ENCODE measurements at places on chromosomes 12 and 14. TPM values are rescaled to one million over a fixed set of nuclear protein-coding genes. Genes with fewer than 3 reads are reported as not detected.

Gene INHBE
- not detected for total RNA-seq

Gene AKAP3
- 0.96 TPM for total RNA-seq

Gene ACSM4
- not detected for total RNA-seq

GRCh38 chr12:24931666-24932405, 17.1 kb downstream of the BCAT1 start:
- H3K36me3 ChIP-seq = no peaks in the 10 kb centered on the region
- H3K4me1 ChIP-seq = no peaks in the 10 kb centered on the region
- peaks cover 4% of the 10 kb centered on the region for H3K27me3 ChIP-seq
- no peak for DNase-seq

DNA sequence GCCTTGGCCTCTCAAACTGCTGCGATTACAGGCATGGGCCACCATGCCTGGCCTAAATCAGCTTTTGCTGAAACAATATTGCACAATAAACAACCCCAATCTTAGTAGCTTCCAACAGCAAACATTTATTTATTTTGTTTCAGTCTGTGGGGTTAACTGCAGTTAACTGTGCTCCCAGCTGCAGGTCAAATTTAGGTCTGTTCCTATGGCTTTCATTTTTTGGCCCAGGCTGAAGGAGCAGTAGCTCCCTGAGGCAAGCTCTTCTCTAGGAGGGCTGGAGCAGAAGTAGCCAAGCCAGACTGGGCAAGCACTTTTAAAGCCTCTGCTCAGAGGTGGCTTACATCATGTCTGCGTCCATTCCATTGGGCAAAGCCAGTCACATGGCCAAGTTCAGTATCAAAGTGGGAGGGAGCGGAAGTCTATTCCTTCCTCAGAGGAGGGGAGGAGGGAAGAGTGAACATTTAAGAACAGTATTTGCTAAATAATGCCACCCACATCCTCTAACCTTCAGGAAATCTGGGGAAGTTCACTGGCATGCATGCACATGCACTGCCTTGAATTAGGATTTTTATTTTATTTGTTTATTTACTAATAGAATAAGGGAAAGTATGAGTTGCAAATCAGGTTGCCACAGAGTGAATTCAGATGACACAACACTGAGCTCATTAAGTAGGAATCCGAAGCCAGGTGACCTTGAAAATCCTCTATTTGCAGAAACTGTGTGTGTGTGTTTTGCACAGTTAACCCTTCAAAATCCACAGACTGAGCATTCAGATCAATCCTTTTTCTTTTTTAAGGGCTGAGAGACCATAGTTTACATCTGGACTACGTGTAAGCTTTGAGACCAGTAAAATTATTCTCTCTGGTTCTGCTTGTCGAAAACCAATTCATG, 122.0 kb upstream of the SEL1L start:
- H3K27me3 ChIP-seq = no peaks in the 10 kb centered on the region
- no peak overlapping the region for H3K4me3 ChIP-seq

DNA sequence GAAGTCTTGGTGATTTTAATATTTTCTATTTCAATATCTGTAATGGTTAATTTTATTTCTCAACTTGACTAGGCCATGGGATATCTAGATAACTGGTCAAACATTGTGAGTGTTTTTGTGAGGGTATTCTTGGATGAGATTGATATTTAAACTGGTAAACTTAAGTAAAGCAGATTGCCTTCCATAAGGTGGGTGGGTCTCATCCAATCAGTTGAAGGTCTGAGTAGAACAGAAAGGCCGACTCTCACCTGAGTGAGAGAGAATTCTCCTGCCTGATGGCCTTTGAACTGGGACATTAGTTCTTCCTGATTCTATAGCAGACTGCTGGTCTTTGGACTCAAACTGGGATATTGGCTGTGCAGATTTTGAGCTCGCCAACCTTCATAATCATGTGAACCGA, 36.3 kb downstream of the OTOGL start:
- H3K27me3 ChIP-seq = no peaks in the 10 kb centered on the region
- no peaks in the 10 kb centered on the region for H3K4me1 ChIP-seq
- no peak for DNase-seq
- no peak overlapping the region for H3K4me3 ChIP-seq

DNA sequence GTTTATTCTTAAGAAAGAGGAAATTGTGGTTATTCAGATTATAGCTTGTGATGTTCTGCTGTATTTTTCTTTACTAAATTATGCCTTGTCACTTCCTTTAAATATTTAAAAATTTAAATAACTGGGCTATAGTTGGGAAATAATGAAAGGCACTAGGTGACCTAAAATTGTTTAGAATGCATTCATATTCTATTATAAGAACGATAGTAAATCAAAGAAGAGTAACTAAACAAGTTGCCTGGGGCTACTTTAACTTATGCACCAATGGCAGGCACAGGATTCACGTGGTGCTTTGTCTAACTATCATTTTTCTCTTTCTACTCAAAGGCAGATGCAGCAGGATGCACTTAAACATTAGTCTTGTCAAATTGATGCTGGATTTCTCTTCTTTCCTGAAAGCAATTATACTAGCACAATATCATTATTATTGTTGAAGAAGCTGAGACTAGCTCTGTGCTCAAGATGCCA, 190.7 kb upstream of the PPFIA2 start:
- H3K36me3 ChIP-seq = no peaks in the 10 kb centered on the region
- no peaks in the 10 kb centered on the region for H3K4me1 ChIP-seq
- no peak for DNase-seq
- H3K27ac ChIP-seq = no peak overlapping the region
- H3K27me3 ChIP-seq = no peaks in the 10 kb centered on the region

GRCh38 chr12:57095440-57095839, 6.5 kb downstream of the NAB2 start:
- H3K4me1 ChIP-seq = peaks cover 46% of the 10 kb centered on the region
- H3K4me3 ChIP-seq = no peak overlapping the region
- peaks cover 89% of the 10 kb centered on the region for H3K36me3 ChIP-seq
- H3K27me3 ChIP-seq = no peaks in the 10 kb centered on the region
- DNase-seq = no peak

GRCh38 chr14:104037903-104038302, 47.6 kb upstream of the ASPG start:
- no peaks in the 10 kb centered on the region for H3K4me1 ChIP-seq
- no peak overlapping the region for H3K27ac ChIP-seq
- no peak for DNase-seq

DNA sequence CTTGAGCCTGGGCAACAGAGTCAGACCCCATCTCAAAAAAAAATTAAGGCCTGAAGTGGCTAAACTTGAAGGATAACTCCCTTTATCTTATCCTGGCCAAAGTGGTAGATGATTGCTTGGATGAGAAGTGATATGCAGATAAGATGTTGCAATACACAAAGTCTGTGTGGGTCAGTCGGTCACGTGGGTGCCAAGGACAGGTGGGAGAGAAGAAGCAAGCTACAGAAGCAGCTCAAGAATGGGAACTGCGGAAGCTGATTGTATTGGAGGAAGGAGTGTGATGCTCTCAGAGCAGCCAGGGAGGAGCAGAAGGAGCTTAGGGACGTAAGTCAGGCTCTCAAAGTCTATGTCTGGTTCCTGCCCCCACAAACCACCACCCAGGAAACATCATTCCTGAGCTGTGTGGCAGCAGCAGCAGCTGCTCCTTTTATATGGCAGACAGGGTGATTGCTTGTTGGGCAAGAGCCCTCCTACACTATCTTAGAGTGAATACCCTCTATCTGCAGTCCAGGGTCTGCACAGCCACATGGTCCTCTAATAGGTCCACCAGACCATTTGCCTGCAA, 54.5 kb downstream of the ATP2A2 start:
- no peaks in the 10 kb centered on the region for H3K27me3 ChIP-seq
- no peaks in the 10 kb centered on the region for H3K4me1 ChIP-seq
- no peak overlapping the region for H3K4me3 ChIP-seq

DNA sequence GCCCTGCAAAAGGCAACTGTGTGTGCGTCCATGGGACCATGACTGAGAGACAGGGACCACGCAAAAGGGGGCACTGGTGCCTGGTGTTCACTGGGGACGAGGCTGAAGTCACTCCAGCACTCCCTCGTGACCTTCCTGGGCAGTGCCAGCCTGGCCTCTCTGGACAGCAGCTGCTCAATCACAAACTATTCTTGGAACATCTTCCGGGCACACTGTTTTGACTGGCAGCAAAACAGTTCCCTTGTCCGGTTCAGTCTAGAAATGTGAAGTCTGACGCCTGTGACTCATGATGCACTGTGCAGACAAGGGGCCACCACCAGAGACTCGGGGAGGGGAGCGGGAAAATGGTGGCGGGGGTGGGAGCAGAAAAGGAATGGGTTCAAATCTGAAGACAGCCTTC, 20.8 kb downstream of the SNRNP35 start:
- H3K4me1 ChIP-seq = peaks cover 43% of the 10 kb centered on the region
- H3K27ac ChIP-seq = no peak overlapping the region
- no peak for DNase-seq
- H3K36me3 ChIP-seq = no peaks in the 10 kb centered on the region
- no peak overlapping the region for H3K4me3 ChIP-seq

DNA sequence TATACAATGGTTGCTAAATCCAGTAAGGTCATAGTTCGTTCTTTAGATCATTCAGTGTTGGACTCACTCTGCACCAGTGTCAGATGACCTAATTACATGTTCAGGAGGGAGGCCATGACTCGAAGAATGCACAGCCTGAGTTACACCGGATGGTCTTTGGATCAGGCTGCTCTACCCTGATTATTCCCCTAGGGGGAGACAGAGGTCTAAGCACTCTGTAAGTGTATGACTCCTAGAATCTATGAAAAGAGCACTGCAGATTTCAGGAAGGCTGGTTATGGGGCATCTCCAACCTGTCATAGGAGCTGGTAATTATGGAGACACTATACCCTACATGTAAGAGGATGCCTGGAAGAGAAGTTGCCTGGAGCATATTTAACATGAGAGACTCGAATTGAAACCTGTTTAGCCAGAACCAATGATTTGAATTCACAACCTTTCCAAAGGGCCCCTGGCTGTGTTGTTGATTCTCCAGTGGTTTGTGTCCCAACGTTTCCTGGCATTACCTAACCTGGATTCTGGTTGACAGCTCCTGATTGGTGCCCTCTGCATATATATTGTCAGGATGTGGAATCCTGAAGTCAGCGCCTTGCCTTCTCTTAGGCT, at the start of gene MUCL1:
MUCL1 (plus strand) TSS at position 584 of the 606 bp plus-strand sequence. CDS start 67 bp downstream, outside the sequence.
- H3K4me1 ChIP-seq = no peaks in the 10 kb centered on the region
- H3K4me3 ChIP-seq = no peak within 1 kb of the TSS
- DNase-seq = peak; percentile 58
- H3K27ac ChIP-seq = no peak within 1 kb of the TSS
- no peaks in the 10 kb centered on the region for H3K36me3 ChIP-seq

DNA sequence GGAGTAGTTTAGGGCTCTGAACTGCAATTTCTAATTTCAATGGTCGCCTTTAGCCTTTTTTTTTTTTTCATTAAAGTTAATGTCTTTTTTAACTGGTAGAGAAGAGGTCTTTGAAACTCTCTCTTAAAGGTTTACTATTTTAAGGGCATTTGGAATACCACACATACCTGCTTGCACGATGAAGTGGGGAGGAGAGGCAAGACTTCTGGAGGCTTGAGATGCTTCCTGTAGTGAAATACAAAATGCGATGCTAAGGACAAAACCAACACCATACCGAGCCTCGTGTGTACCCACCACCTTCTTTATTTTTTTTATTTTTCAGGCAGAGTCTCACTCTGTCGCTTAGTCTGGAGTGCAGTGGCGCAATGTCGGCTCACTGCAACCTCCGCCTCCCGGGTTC, 57.4 kb downstream of the GLT1D1 start:
- no peaks in the 10 kb centered on the region for H3K36me3 ChIP-seq
- H3K27me3 ChIP-seq = no peaks in the 10 kb centered on the region
- no peak overlapping the region for H3K27ac ChIP-seq
- no peaks in the 10 kb centered on the region for H3K4me1 ChIP-seq

All from CD4-positive, alpha-beta T cell (primary cell).